Uterus (tissue), 4 donors: ENCODE measurements at places on chromosomes 11 and 22.

- DNase-seq = peak; percentile 14
Observed at GRCh38 chr11:32870676-32871075, 21.9 kb upstream of the QSER1 start.

- DNase-seq = no peak
Observed at GRCh38 chr11:35546317-35546716, 20.9 kb upstream of the PAMR1 start.

GRCh38 chr11:107202241-107202640 is 184.0 kb upstream of the GUCY1A2 start:
- DNase-seq = no peak

DNA sequence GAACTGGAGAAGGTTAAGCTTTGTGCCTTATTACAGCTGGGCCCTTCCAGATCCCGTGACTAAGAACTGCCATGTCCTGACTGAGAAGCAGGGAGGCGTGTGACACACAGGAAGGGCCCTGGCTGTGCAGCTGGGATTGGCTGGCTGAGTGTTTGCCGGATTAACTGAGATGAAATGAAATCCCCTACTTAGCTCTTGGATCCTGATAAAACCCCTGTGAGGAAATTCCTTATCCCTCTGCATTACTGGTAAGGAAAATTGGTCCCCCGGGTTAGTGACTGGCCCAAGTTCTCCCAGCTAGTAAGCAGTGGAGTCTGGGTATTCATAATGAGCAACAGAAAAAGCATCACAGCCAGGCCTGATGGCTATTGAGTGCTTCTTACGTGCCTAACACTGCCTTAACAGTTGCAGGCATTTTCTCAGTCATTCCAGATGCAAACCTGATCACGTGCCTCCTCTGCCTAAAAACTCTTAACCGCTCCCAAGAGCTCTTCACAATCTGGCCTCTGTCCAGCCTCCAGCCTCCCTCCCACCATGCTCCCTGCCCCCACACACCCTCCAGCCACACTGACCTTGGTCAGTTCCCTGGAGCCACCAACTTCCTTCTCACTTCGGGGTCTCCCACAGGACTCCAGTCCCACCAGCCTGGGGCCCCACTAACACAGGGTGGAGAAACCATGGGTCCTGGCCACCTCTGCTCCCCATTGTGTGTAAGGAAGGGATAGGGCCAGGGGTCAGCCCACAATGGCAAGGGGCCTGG is 37.8 kb downstream of the ARRB1 start:
- DNase-seq = peak; percentile 67

DNA sequence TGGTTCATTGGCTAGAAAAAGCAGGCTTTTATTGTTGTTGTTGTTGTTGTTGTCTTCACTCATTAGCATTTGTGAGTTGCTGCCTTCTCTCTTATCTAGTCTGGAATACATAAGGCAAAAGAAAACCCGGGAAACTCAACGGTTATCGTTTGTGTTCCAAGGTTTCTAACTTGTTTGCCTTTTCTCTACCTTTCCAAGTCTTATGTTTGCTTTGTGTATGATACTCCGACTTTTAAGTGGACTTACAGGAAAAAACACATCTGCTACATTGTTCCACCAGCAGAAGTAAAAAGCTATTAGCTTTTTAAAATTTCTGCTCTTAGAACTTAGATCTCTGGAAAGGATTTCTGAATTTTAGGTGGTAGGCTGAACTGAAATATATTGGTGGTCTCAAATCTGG is 27.0 kb upstream of the HIKESHI start:
- DNase-seq = no peak

GRCh38 chr11:77019976-77020595 is 14.1 kb upstream of the B3GNT6 start:
- DNase-seq = no peak

DNA sequence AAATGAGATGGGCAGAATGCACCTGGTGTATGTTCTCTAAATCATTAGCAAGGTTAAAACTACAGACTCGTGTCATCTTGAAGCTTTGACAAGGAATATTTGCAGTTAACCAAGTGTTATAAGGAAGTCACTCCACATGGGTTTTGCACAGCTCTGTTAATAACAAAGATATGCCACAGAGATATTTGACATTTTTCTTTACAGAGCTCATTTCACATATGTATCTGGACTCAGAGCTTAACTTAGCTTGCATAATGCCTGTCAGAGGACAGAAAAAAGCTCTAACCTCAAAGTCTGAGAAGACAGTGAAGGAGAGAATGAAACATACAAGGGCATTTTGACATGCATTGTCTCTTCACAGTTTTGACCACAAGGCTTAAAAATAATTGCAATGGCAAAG is 105.5 kb downstream of the C11orf87 start:
- DNase-seq = no peak

DNA sequence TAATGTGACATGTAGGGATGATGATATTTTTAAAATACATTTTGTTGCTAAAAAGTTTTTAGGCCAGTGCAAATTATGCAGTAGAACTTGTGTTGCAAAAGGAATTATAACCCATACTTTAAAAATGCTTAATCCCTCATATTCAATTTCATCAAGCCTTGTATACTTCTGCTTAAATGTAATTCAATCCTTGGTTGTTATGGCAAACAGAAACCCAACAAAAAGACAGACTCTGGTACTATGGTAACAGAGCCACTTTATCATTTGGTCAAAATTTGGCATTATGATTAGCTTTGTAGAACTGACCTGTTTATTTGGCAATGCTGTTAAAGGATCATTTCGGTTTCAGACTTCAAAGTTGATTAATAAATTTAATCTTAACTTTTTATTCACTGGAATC is 284.8 kb downstream of the TMEM135 start:
- no peak for DNase-seq

GRCh38 chr22:49271831-49272230 is 555.8 kb downstream of the BRD1 start:
- no peak for DNase-seq

DNA sequence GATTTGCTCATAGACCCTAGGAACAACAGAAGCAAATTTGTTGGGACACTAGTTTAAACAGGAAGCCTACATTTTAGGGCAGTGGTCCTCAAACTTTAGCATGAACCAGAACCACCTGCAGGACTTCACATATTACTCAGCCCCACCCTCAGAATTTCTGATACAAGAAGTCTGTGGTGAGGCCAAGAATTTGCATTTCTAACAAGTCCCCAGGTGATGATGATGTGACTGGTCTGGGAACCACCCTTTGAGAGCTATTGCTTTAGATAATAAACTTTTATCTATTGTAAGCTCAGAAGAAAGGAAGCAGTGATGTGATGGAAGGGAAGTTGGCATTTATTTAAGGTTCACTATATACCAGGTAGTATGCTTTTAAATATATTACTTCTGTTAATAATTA is 194.0 kb downstream of the FAM181B start:
- no peak for DNase-seq

- DNase-seq = no peak
Observed at GRCh38 chr11:2092956-2093412, 46.2 kb downstream of the IGF2 start.

DNA sequence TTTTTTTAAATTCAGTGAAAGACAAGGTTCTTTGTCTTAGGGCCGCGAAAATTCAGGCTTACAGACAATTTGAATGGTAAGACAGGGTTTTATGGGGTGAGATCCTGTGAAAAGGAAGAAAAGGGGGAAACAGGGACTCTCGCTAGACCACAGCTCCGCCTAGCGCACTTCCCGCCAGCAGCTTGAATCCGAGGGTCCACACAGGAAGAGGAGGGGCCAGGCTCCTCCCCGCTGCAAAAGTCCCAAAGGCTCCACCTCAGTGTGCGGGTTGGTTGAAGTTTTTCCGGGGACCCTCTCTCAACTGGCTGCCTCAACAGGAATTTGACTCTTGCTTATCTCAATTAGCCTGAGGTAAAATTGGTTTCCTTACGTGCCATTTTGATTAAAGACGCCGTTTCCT is 950.9 kb upstream of the CNTN5 start:
- DNase-seq = no peak

DNA sequence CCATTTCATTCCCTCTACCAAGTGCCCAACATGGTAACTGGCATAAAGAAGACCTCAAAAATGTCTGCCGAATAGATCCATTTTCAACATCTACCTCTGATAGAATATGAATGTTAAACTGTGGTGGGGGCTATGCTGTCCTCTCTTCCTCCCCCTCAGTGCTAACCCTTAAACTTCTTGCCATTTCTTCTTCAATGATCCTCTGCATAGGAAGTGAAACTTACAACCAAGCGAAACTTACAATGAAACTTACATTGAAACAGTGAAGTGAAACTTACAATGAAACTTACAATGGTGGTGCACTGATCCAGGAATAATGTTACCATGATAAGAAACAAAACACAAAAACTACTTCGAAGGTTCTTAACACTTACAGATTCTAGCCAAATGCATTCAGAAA is 4.7 kb downstream of the RTCB start:
- DNase-seq = no peak

- no peak for DNase-seq
Observed at GRCh38 chr11:28142724-28143123, 34.5 kb downstream of the METTL15 start.

- DNase-seq = no peak
Observed at GRCh38 chr11:63494975-63495374, 4.0 kb upstream of the PLAAT5 start.

DNA sequence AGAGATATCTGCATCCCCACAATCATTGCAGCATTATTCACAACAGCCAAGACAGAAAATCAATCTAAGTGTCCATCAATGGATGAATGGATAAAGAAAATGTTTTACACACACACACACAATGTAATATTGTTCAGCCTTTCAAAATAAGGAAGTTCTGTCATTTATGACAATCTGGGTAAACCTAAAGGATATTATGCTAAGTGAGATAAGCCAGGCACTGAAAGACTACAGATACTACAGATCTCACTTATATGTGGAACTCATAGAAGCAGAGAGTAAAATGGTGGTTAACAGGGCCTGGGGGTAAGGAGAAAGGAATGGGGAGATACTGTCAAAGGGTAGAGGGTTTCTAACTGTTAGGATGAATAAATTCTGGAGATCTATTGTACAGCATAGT is 36.0 kb upstream of the EED start:
- DNase-seq = no peak

DNA sequence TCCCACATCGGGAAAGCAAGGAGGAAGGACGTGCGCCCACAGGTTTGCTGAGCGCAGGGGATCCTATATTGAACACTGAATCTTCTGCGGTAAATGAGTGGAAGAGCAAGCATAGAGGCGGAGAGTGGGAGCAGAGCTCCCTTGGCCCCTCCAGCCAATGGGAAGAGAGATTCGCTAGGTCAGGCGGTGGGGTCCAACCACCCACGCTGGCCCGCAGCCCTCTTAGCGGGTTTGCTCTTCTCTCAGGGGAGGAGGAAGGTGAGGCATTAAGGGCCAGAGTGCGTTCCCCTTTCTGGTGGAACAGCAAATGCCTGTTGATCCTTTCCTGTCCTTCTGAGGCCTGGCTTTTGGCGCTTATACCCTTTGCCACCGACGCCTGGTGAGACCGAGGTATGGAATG is 10.6 kb downstream of the NLRP14 start:
- DNase-seq = no peak

- no peak for DNase-seq
Observed at GRCh38 chr11:111397034-111397433, 18.0 kb upstream of the POU2AF1 start.

- no peak for DNase-seq
Observed at GRCh38 chr22:41647771-41648170, 26.7 kb downstream of the XRCC6 start.

DNA sequence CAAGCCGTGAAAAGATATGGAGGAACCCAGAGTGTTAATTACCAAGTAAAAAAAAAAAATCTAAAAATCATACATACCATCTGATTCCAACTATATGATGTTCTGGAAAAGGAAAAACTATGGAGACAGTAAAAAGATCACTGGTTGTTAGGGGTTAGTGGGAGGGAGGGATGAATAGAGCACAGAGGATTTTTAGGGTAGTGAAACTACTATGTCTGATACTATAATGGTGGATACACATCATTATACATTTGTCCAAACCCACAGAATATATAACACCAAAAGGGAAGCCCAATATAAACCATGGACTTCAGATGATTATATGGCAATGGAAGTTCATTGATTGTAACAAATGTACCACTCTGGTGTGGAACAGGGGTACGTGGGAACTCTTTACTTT is 74.1 kb downstream of the ENTHD1 start:
- DNase-seq = no peak

DNA sequence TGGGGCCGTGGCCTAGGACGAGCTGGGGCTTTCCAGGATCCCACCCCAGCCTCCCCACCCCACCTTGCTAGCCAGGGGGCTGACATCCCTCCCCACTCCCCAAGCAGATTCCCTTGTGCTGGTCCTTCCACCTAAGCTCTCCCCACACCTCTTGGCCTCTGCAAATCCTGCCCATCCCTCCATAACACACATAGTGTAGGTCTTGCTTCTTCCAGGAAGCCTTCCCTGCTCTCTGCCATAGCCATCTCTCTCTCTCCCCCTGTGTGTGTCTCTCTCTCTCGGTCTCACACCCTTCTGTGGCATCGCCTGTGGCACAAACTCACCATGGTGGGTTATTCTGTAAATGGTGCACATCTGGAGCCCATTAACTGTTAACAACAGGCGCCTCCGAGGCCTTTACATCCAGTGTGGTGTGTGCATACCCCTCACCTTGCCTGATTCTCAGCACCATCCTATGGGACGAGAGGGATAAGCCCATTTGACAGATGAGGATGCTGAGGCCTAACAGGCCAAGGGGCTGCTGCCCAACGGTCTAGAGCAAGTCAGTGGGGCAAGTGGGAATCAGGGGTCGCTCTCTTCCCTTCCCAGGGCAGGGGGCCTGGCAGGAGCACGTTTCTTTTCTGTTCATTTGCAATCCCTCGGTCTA is 22.2 kb upstream of the PICK1 start:
- no peak for DNase-seq

DNA sequence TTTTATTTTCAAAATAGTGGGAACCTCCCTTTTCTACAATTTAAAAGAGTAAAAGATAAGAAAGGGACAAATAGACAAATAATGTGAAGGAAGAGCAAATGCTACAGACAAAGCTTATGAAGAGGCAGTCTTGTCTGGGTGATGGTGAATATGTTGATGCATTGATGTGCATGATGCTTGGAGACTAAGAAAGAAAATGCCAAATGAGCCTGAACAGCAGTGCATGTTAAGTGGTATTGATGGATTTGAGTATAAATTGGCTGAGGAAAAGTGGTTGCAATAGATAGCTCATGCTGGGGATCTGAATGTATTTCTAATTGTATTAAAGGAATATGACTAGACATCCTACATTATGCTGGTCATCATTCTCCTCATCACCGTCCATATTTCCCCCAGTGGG is 268.6 kb upstream of the ANO5 start:
- DNase-seq = no peak

DNA sequence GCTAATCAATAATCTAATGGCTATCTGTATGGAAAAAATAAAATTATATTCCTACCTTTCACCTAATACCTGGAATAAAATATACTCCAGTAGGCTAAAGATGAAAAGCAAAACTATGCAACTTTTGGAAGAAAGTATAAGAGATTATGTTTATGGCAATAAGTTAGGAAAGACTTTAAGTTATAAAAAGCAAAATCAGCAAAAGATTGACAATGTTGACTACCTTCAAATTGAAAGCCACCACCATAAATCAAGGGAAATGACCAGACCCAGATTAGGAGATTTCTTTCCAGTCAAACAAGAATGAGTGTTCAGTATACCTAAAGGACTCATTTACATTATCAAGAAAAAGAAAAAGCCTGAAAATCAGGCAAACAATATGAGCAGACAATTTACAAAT is 159.1 kb upstream of the ZBED5 start:
- no peak for DNase-seq
